ENCODE measurements at places on chromosomes 7 and 10.

GRCh38 chr10:59245686-59246085 lies 69.2 kb downstream of the PHYHIPL start:
- DNase-seq: no peak

- DNase-seq: no peak
These were observed 48.7 kb downstream of the NAMPT start for GRCh38 chr7:106236065-106236464.

GRCh38 chr10:132500781-132501415 lies 36.7 kb upstream of the INPP5A start:
- no peak for DNase-seq

DNA sequence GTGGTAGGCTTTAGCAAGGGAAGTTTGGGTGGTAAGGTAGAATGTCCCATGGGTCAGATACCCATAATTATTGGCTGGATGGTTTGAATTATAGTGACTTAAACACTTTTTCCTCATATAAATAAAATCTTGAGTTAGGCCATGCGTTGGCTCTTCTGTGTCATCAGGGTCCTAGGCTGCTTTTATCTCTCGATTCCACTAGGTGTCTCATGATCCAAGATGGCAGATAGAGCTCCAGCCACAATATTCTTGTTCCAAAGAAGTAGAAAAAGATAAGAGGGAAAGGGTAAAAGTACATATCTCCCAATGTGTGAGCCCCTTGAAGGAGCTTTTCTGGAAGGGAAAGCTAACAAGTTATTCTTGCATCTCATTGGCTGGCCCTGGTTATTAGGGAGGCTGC lies 144.7 kb downstream of the GRK5 start:
- DNase-seq: no peak

DNA sequence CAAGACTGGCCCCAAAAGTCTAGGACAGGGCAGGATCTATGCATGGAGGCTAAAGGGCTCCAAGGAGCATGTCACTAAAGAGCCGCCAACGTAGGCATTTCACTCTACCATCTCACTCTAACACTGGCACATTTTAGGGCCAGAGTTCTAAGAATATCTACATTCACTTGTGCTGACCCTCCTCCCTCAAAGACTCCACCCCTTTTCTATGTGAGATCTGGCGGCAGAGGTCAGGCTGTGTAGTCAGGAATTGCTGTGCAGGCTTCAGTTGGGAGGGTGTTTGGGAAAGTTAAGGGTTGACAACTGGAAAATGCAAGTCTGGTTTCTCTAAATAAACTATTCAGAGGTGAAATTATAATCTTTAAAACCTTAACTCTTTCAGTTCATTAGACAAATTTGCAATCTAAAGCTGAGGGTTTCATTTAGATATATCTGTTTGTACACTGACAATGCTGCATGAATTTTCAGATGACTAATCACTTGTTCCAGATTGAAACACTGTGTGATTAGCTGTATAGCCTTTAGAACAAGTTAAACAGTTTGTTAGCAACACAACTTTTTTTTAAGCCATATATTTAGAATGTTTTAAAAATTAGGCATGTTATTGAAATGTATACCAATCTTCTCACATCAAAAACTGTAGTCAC lies 18.2 kb downstream of the LMOD2 start:
- DNase-seq: no peak

DNA sequence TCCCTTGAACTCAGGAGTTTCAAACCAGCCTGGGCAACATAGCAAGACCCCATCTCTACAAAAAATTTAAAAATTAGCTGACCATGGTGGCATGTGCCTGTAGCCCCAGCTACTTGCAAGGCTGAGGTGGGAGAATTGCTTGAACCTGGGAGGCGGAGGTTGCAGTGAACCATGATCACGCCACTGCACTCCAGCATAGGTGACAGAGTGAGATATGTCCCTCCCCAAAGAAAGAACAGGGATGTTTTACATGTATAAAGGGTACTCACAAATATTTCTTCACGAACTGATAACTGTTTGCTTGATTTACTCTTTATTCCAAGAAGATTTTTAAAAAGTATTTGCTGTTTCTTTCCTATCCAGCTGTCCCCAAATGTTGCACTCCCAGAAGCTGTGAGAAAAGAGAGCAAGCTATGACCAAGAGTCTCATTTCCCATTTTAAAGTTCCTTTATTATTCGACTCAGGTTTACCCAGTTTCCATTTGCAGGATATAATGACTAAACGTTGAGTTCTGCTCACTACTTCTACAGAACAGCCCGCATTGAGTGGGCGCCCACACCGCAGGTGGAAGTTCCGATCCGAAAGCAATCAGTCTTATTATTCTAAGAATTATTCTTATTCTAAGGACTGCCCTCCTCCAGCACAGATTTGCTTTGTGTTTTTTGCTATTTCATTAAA lies 90.7 kb downstream of the APBB1IP start:
- DNase-seq: no peak

DNA sequence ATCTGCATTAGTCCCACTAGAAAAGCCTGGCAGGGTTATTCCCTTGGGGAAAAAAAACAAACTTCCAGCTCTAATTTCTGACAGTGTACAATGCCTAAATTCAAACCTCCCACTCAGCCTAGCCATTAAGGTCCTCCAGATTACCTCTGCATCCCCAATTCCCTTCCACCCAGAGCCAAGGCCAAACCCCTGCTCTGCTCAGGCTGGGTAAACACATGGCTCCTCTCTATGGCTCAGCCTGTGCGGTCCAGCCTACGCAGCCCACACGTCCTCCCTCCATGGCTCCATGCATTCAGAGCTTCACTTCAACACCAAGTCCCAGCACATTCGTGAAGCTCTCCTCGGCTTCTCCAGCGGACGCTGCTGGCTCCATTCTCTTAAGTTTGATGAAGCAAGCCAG lies 5.2 kb downstream of the DLG5 start:
- no peak for DNase-seq

GRCh38 chr10:3959370-3960325 lies 174.6 kb upstream of the KLF6 start:
- no peak for DNase-seq

DNA sequence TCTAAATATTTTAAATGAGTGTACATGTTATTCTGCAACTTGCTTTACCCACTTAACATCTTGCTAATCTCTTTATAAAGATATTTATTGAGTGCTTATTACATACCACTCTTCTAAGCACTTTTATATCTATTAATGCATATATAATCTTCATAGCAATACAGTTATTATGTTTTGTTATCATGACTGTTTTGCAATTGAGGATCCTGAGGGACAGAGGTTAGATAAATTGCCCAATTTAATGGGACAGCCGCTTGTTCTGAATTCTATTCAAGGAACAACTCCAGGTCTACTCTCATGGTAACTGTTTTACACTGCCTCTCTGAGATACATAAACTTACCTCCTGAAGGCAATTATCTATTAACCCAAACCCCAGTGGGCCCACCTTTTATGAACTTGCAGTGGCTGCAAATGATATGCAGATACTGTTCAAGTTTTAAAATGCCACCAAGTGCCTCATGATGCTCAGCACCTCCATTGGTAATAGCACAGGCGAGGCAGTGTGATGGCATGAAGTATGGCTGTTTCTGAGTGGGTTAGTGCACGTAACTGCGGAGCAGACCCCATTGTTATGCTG lies 60.5 kb downstream of the PON1 start:
- DNase-seq: no peak

GRCh38 chr7:32958046-32959025 lies 1.1 kb downstream of the FKBP9 start:
- peak; percentile 81 for DNase-seq

DNA sequence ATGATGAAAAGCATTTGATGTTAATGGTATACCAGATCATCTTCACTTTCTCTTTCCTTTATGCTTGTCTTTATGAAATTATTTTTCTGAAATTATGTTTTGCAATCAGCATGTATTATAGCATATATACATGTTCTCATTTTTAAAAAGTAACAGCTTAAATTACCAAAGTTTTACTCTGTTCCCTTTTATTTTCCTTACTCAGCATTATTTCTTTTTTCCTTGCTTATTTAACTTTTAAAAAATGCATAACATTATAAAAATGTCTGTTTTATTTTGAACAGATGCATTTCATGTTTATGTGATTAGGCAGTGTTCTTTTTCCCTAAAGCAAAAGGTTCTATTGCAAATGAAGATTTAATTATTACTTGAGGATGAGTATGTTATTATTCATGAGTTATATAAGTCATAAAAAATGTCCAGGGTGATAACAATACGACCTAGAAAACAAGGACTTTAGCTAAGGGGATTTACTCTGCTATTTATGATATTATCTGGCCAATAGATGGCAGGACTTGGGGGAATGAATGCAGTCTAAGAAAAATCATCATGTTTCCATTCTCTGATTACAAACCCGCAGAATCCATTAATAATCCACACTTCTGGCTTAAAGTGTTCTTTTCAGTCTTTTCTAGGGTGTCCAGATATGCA lies 38.5 kb downstream of the CABCOCO1 start:
- no peak for DNase-seq

- DNase-seq: no peak
These were observed 53.3 kb upstream of the FAM180A start for GRCh38 chr7:135801877-135802276.

DNA sequence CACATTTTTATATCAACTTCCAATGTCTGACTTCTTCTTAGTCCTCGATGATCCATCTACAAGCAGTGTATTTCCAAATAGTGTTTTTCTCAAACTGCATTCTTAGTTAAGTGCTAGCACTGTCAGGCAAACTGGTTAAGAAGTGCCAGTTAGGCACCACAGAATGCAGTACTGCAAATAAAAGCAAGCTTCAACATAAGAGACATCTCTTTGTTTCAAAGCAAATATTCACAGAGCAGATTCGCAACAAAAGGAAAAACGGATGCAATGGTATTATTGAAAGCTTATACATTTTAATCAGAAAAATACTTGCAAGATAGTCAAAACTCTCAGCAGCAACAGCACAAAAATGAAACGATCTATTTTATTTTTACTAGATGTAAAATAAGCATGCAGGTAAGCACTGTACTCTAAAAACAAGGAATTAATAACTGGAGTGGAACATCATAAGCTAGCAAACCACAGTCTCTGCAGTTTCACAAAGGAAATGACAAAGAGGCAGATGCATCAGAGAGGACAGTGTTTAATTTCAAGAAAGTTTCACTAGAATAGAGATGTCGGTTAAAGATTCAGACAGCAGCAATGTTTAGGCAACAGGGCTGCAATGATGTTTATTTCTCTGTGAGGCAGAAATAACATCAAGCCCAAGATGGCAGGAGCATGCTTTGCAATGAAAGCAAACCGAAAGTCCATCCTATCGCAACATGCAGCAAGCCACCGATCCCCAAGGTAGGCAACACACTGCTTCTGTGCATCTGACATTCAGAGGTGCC lies 82.0 kb downstream of the FGFR2 start:
- DNase-seq: no peak

Measured in AG10803 (cell line).